ENCODE measurements at places on chromosomes 5 and 9.
A peak's percentile ranks its signal among the peaks of the same experiment; 100 is the strongest.

- DNase-seq, result no peak
Measured at GRCh38 chr5:60295423-60295822, 401.9 kb upstream of the PDE4D start.

- peak; percentile 42 for DNase-seq
Measured at GRCh38 chr9:69549310-69550202, 122.6 kb downstream of the APBA1 start.

GRCh38 chr5:135038205-135038812, 4.3 kb upstream of the PITX1 start:
- no peak for DNase-seq

GRCh38 chr5:127373858-127374491, 83.4 kb downstream of the MEGF10 start:
- no peak for DNase-seq

- DNase-seq, result no peak
Measured at GRCh38 chr9:113589890-113590289, 126.4 kb downstream of the RGS3 start.

GRCh38 chr5:43288269-43288831, 24.9 kb downstream of the HMGCS1 start:
- DNase-seq, result no peak

DNA sequence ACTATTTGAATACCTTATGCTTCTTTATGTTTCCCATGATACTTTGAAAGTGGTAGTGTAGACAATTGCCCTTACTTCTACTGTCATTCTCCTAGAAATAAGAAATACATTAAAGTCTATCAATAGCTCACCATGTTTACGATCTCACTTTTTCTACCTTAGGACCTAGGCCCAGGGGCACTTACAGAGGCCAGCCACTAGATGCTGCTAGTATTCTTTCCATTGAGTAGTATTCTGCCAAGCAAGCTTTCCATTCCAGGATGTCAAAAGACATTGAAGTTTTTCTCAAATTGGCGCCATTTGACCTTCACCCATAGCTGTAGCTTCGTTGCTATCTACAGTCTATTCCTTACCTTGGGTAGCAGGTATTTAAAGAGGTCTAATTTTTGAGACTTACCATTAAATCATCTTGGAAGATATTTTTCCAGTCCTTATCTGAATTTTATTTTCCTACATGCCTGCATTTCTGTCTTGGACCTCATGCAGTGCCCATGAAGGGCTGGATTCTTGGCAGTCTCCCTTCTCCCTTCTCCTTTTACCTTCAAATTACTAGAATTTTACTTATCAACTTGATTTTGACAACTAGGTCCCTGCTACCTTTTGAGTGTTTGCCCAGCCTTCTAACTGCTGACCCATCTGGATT, 246.0 kb upstream of the NUDT12 start:
- peak; percentile 58 for DNase-seq

- no peak for DNase-seq
Measured at GRCh38 chr5:53884417-53884816, 324.0 kb downstream of the NDUFS4 start.

DNA sequence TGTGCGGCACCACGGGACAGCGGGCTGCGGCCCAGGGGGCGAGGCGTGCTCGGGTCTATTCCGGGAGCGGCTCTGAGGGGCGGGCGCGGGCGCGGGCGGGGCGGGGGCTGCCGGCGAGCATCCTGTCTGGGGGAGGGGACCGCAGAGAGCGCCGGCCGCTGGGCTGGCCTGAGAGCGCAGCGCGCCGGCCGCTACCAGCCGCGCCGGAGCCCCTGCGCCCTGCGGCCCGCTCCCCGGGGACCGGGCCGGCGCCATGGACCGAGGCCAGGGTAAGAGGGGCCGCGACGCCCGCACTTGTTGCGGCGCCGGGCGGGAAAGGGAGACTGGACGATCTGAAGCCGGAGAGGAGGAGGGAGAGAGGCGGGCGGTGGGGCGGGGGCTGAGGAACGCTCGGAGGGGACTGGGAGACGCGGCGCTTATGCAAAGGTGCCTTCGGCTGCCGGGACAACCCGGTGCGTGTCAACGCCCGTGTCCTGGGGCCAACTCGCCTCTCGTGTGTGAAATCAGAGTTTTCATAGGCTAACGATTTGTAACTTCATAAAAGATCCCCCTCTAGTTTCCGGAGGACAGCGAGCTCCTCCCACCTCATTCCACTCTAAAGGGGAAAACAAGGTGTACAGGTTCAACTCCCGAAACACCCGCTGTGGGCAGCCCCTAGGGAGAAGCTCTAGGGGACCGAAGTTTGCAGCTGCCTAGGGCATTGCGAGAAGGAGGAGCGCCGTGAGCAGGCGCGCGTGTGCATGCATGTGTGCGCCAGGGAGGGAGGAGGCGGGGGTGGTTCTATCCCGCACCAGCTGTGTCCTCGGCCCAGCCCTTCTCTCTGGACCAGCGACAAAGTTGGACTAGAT, at the start of gene AFAP1L1:
TSS of gene AFAP1L1 (plus strand) at position 144 of the 848 bp plus-strand sequence. CDS start at position 254, 110 bp downstream.
- peak; percentile 45 for DNase-seq

DNA sequence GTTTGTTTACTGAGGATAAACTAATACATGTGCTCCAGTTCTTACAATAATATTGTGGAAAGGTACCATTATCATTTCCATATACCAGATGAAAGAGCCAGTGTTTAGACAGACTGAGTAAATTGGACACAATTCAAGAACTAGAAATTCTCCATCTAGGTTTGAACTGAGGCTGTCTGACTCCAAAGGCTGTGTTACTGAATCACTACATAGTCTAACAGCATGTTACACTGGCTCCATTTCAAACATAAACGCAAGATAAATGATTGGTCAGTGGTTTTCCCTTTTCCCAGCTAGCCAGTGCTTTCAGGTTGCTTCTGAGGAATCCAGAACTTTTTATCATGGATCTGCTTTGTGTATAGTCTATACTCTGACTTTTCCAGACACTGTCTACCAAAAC, 8.1 kb downstream of the SPDL1 start:
- no peak for DNase-seq

GRCh38 chr9:95574176-95574575, 57.4 kb upstream of the PTCH1 start:
- DNase-seq, result peak; percentile 8

GRCh38 chr5:172542651-172543131, 88.4 kb upstream of the SH3PXD2B start:
- DNase-seq, result peak; percentile 48

- no peak for DNase-seq
Measured at GRCh38 chr9:12643686-12644085, 49.5 kb upstream of the TYRP1 start.

DNA sequence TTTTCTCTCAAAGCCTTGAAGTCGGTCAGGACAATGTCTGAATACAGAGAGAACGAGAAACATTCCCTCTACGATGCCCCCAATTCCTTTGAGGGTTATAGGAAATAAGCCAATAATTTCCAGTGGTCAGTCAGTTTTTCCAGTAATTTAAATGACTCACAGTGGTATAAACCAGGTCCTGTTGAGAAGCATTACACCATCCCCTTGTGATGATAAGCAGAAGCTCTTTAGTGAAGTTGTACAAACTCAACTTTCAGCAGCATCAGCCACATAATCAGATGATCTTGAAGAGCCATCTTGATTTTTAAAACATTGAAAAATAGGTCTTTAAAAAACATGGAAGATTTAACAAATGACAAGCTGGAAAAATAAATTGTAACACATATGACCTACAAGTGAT, 173.9 kb upstream of the ZNF462 start:
- DNase-seq, result no peak

GRCh38 chr5:41246376-41246775, 33.0 kb upstream of the C6 start:
- DNase-seq, result no peak

- DNase-seq, result no peak
Measured at GRCh38 chr5:59537961-59538749, 355.4 kb downstream of the PDE4D start.

DNA sequence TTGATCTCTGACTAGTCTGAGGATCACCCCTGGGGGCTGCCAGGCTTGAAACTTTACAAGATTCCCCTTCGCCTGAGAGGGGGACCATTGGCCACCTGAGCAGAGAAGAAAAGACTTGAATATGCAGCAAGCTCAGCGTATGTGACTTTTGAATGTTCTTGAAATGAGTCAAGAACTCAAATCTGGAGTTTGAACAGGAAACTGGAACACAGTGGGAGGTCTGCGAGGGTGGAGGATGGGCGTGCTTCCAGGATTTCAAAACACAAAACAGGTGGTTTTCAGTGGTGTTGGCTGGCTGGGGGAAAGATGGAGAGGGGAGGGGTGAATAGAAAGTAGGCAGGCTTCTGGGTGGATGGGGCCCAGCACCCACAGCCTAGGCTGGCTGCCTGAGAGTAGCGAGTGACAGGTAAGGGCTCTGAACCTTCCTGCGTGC, 40.6 kb downstream of the TMEM174 start:
- DNase-seq, result no peak

DNA sequence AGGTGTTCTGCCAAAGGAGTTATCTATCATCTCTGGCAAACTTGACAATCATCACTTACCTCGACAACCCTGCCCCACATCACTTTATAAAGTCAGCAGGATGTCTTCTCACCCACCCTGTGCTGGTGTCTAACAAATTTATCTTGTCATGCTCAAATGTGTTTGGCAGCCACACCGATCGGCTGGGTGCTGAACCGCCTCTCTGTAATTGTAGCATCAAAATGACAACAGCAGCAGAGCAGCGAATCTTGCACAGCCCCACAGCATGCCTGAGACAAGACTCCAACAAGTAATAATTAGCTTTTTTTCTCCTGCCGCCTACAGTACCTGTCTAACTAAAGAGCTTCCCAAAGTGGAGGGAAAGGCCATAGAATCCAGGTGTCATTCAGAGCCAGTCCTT, 176.2 kb downstream of the NR3C1 start:
- DNase-seq, result no peak

DNA sequence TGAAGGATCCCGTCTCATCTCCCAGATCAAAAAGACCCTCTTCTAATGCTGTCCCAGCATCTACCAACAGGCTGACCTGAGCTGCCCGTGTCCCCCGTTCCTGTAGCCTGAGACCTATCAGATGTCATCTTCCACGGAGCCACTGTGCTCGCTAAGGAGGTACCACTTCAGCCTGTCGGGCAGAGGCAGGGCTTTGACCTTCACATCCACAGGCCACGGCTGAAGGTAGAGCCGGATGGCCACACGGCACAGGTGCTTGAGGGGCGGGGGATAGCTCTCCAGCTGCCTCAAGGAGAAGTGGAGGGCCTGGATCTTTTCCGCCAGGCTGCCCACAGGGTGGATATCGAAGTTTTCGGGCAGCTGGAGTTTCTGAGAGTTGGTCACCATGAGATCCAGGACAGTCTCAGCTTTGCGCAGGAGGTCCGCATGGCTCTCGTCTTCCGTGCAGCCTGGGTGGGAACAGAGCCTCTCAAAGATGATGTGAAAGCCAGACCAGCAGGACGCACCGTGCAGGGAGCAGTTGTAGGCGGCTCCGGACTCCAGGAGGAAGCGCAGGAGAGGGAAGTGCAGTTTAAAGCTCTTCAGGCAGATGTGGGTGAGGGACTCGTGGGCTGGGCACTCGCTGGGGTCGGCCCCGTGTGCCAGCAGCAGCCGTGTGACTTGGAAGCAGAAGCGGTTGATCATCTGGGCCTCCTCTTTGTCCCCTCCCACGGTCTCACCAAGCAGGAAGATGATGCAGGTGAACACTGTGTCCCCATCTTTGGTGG, 4.1 kb downstream of the ASB6 start:
- no peak for DNase-seq

DNA sequence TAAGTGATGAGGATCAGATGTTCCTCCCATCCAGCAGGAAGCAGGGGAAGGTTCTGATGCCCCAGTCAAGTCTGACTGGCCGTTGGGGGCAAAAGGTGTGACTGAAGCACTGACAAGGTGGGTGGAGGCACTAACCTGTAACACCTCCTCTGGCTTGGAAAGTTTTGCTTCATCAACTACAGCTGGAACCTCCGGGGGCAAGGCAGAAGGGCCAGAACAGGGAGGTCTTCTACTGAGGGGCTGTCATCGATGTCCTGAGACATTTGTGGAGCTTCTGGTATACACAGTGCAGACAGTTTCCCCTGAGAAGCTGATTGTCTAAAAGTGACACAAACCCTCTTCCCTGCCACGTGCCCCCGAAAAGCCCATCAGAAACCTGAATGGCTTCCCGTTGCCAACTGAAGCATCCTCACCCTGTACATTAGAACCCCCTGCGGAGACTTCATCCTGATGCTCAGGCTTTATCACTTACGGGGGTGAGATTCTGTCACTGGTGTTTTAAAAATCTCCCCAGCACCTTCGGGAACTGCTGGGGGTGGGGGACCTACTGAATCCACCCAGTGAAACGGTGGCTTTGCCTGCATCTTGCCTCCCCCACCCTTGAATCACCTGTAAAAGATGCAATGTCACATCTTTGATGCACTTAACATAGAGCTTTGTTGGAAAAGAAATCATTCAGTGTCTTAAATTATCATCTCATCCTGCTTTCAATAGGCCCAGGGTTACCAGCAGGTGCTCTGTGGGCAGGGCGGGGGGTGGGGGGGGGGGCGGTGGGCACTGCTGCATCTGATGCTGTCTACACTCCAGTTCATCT, 24.6 kb downstream of the TRAF1 start:
- DNase-seq, result peak; percentile 8

GRCh38 chr9:37466037-37466709, 923 bp upstream of the ZBTB5 start:
- peak; percentile 47 for DNase-seq

DNA sequence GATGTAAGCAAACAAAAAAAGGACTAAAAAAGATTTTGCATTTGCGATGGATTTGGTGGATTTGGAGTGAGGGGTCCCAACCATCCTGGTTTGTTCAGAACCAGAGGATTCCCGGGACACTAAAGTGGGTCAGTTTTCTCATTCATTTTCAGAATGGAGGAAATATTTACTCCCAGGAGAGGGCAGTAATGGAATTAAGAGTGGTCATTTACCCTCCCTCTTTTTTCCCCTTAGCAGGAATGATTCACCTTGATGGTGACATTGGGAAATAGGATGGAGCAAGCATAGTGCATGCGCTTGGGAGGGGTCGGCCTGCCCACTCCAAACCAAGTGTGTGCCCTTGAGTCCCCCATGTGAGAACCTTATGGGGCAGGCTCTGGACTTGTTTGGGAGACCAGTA, 164.2 kb upstream of the PUM3 start:
- DNase-seq, result no peak

DNA sequence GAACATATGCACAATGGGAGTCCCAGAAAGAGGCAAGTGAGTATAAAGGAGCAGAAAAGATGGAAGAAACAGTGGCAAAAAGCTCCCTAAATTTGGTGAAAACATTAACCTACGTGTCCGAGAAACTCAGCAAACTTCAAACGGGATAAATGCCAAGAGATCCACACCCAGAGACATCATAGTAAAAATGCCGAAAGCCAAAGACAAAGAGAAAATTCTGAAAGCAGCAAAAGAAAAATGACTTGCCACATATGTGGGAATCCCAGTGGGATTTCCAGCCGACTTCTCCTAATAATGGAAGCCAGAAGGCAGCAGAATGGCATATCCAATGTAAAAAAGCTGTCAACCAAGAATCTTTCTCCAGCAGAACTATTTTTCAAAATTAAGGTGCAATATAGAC, 101.2 kb downstream of the ADAMTS2 start:
- DNase-seq, result no peak

Data from NCI-H1436 (cell line).